ENCODE measurements at places on chromosomes 7 and 10. TPM values are rescaled to one million over a fixed set of nuclear protein-coding genes. Genes with fewer than 3 reads are reported as not detected.

DNA sequence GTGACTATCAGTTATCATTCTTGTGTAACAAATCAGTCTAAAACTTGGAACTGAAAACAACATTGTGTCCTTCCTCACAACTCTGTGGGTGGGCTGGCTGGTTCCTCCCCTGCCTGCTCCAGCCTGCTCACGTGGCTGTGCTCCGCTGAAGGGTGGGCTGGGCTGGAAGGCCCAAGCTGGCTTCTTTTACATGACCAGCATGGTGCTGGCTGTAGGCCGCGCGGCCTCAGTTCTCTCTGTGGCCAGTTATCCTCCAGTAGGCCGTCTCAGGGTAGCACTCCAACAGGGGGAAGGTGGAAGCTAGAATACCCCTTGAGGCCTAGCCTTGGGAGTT is 11.3 kb downstream of the ADAMTS14 start:
- no peaks in the 10 kb centered on the region for H3K36me3 ChIP-seq
- H3K27me3 ChIP-seq, result no peaks in the 10 kb centered on the region
- no peak for DNase-seq
- no peak overlapping the region for H3K27ac ChIP-seq
- H3K4me1 ChIP-seq, result peaks cover 25% of the 10 kb centered on the region
- no peak overlapping the region for H3K4me3 ChIP-seq

Gene UNCX
- not detected for total RNA-seq

DNA sequence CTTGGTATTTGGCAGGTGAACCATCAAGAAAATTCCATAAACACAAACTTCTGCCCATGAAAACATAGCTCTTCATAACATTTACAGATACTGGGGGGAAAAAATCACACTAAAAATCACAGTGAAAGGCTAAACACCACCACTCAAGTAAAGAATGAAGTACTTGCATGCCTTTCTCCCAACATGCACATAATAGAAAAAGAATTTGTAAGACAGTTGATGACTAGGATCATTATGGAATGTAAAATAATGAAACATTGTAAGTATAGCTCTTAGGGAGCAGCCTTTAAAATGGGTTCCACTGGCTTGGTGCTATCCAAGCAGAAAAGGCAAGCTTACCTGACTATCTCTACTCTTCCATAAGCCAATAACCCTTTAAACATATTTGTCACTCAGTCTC is 299.9 kb upstream of the LRRN3 start:
- no peak overlapping the region for H3K27ac ChIP-seq
- H3K4me1 ChIP-seq, result peaks cover 3% of the 10 kb centered on the region
- no peaks in the 10 kb centered on the region for H3K36me3 ChIP-seq
- H3K27me3 ChIP-seq, result no peaks in the 10 kb centered on the region
- no peak overlapping the region for H3K4me3 ChIP-seq

Gene EGR2
- total RNA-seq, result 5.4 TPM

DNA sequence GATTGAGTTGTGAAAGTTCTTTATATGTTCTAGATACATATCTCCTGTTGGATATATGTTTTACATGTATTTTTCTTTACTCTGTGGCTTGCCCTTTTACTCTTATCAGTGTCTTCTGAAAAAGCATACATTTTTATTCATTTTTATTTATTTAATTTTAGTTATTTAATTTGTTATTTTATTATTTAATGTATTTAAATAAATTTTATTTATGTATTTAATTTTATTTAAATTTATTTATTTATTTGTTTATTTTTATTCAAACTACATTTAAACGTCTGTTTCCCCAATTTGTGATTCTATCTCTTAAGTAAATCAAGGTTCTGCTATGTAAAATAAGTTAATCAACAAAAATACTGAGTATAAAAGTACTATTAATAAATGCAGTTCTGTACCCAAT is 279.1 kb upstream of the AKR1E2 start:
- no peaks in the 10 kb centered on the region for H3K27me3 ChIP-seq
- no peaks in the 10 kb centered on the region for H3K36me3 ChIP-seq
- peaks cover 10% of the 10 kb centered on the region for H3K4me1 ChIP-seq
- peak overlapping the region; percentile 73 for H3K27ac ChIP-seq

DNA sequence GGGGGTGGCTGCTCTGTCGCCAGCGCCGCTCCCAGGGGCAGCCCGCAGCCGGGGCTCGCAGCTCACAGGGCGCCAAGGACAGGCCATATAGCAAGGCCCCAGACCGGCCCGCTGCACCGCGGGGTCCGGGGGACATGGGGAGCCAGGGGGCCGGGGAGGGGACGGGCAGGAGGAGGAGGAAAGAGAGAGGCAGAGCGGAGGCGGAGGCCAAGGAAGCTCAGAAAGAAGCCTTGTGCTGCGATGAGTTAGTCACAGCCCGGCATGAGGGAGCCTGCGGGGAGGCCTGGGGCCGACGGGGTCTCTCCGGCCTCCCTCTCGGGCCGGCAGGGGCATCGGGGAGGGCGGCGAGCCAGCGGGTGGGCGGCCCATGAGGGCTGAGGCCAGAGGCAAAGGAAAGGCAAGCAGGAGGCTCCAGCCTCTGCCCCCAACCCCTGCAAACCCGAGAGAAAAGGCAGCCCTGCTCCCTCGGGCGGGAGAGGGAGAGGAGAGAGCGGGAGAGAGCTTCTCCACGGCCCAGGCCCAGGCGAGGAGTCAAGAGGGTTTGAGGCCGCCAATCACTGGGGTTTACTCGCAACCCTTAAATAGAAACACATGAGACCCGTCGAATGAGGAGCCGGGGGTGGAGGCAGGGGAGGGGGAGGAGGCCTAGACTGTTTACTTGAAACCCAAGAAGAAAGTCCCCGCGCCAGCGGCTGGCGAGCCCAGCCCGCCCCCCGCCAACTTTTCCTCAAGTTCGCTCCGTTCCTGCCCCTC is 167.9 kb downstream of the NEURL1 start:
- H3K36me3 ChIP-seq, result peaks cover 20% of the 10 kb centered on the region
- no peaks in the 10 kb centered on the region for H3K27me3 ChIP-seq
- H3K4me3 ChIP-seq, result peak overlapping the region; percentile 84
- peak overlapping the region; percentile 92 for H3K27ac ChIP-seq
- peaks cover 43% of the 10 kb centered on the region for H3K4me1 ChIP-seq

- H3K36me3 ChIP-seq, result peaks cover 2% of the 10 kb centered on the region
- peak overlapping the region; percentile 69 for H3K27ac ChIP-seq
- H3K4me1 ChIP-seq, result peaks cover 97% of the 10 kb centered on the region
- H3K4me3 ChIP-seq, result peak overlapping the region; percentile 8
These were observed 5.7 kb downstream of the TNS3 start for GRCh38 chr7:47576031-47576865.

GRCh38 chr10:113576852-113577251 is 24.0 kb downstream of the HABP2 start:
- DNase-seq, result no peak
- H3K4me3 ChIP-seq, result no peak overlapping the region
- H3K27ac ChIP-seq, result no peak overlapping the region
- no peaks in the 10 kb centered on the region for H3K36me3 ChIP-seq

GRCh38 chr7:115299397-115300037 is 377.6 kb downstream of the MDFIC start:
- no peak overlapping the region for H3K4me3 ChIP-seq
- no peak overlapping the region for H3K27ac ChIP-seq
- no peaks in the 10 kb centered on the region for H3K27me3 ChIP-seq
- H3K4me1 ChIP-seq, result peaks cover 11% of the 10 kb centered on the region
- no peaks in the 10 kb centered on the region for H3K36me3 ChIP-seq
- no peak for DNase-seq

DNA sequence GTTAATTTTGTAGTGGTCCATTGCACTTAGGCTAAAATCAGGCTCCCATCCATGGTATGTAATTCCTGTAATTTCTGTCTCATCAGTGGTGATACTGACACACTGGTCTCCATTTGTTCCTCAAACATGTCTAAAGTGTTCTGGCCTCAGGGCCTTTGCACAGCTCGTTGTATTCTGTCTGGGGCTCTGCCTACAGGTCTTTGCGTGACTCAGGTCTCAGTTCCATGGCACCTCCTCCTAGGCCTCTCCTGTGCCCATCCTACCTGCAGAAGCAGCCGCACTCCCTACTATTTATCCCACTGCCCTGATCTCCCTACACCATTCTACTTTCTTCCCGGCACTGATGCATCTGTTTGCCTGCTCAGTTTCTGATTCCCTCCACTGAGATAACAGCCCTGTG is 173.8 kb downstream of the ITGA8 start:
- peaks cover 2% of the 10 kb centered on the region for H3K4me1 ChIP-seq
- H3K27me3 ChIP-seq, result no peaks in the 10 kb centered on the region
- DNase-seq, result no peak
- no peak overlapping the region for H3K27ac ChIP-seq

DNA sequence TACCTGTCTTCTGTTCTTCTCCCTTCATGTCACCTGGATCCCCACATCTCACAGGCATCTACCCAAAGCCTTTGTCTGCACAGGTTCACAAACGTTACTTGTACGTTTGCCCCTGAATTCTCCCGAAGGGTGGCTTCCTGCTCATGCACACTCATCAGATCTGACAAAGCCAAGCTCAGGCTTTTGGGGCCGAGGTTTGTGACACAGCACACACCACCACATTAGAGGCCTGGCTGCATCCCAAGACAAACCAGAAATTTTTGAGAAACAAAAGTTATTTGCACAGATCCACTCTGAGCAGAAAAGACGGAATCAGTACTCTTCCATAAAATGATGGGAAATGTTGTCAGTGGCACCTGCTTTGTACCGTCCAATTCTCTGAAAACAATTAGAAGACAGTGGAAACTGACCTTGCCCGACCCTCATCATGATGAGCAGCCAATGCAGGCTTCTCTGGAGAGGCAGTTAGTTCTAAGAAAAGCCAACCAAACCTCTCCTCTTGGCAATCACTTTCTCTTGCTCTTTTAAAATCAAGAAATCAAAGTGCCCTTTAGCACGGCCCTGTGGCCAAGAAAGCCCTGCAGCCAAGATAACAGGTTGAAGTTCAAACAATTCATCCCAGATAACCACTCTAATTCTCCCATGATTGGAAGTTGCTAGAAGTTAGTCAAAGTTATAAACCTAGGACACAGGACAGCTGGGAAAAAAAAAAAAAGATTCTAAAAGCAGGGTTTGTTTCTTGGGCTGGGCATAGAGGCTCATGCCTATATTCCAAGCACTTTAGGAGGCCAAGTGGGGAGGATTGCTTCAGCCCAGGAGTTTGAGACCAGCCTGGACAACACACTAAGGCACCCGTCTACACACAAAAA is 13.6 kb upstream of the SVIL start:
- peaks cover 84% of the 10 kb centered on the region for H3K4me1 ChIP-seq
- H3K36me3 ChIP-seq, result peaks cover 40% of the 10 kb centered on the region
- DNase-seq, result no peak
- H3K27me3 ChIP-seq, result no peaks in the 10 kb centered on the region

Gene IKZF1
- not detected for total RNA-seq

Gene CFTR
- not detected for total RNA-seq

Gene MRM2
- 18.9 TPM for total RNA-seq

Gene AGR3
- total RNA-seq, result not detected

GRCh38 chr10:125475815-125476214 is 207.1 kb downstream of the TEX36 start:
- no peak overlapping the region for H3K27ac ChIP-seq
- no peak for DNase-seq
- peaks cover 9% of the 10 kb centered on the region for H3K27me3 ChIP-seq
- no peaks in the 10 kb centered on the region for H3K36me3 ChIP-seq

DNA sequence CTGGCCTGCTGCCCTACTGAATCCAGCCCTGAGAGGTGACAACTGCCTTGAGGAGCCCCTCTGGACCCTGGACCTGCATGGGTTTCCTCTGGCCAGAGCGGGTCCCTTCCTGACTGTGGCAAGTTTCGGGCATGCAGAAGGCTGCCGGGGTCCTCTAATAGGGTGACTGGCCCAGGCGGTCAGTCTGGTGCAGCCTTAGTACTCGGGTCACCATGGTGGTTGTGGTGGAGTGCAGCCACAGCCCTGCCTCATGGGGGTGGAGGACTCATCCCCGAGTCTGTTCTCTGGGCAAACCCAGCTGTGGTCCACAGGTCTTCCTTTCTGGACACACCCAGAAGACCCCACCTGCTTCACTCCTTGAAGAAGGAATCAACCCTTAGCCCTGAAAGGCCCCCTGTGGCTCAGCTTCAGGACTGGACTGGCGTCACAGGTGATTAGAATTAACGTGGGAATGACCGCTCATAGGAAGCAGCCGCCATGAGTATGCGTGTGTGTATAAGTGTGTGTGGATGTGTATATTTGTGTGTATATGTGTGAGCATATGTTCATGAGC is 28.7 kb downstream of the RAMP3 start:
- H3K4me3 ChIP-seq, result no peak overlapping the region
- H3K36me3 ChIP-seq, result no peaks in the 10 kb centered on the region
- H3K4me1 ChIP-seq, result no peaks in the 10 kb centered on the region
- peaks cover 11% of the 10 kb centered on the region for H3K27me3 ChIP-seq

DNA sequence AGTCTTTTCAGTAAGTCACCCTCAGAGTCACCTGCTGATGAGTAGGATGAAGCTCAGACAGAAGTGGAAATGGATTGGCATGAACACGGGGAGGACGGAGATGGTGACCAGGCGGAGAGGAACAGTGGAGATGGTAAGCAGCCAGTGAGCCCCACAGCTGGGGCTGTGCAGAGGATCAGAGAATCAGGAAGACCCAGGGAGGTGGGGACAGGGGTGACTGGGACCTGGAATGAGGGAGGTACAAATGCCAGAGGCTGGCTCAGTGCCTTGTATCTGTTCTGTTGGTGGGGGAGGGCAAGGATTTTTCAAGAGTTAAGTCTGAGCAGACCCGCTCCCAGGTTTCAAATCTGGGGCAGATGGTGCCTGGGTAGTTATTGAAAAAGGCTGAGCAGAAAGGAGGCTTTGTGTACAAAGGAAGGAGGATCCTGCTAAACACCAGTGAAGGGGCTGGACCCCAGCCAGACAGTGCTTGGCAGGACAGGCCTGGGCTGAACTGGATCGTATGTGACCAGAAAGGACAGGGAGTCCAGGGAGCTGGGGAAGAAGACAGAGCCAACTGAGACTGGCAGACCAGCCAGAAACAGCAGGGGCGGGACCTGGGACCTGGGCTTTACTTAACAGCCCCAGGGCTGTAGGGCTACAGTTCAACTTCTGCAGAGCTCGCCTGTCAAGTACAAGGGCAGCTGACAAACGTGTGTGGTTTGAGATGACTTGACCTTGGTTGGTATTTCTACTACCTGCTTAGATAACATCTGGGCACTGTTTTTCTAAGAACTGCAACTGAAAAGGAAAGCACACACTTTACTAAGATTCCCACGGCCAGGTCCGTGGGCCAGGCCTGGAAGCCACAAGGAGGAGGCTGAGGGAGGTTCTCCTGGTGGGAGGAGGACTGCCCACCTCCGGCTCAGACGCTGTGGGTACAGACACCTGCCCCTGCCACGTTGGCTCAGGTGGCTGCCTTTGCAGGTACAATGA is 13.2 kb upstream of the FRMPD2 start:
- no peak for DNase-seq
- no peak overlapping the region for H3K27ac ChIP-seq
- H3K4me3 ChIP-seq, result no peak overlapping the region
- peaks cover 2% of the 10 kb centered on the region for H3K4me1 ChIP-seq
- peaks cover 14% of the 10 kb centered on the region for H3K27me3 ChIP-seq

DNA sequence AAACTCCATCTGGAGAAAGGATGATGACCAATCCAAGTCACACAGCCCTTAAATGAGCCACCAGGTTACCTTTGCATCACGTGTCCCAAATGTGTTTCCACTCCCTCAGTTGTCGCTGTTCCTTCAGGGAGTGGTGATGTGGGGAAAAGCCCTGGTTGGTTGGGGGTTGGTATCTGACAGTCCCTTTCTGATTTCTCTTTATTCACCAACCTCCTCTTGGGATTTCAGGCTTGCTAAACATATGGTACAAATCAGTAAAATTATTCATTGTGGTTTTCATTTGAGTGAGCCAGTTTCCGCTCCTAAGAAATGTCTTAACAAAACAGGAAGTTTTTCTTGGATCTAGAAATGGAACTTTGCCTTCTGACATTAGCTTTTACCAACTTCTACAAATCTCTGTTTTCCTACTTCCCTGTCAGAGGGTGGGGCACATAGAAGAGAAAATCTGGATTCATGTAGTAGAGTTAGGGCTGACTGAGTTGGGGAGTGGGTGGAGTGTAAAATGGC is 40.0 kb upstream of the KMT2E start:
- H3K27me3 ChIP-seq, result no peaks in the 10 kb centered on the region
- H3K36me3 ChIP-seq, result no peaks in the 10 kb centered on the region
- H3K4me1 ChIP-seq, result peaks cover 41% of the 10 kb centered on the region
- peak overlapping the region; percentile 44 for H3K4me3 ChIP-seq
- DNase-seq, result no peak
- H3K27ac ChIP-seq, result peak overlapping the region; percentile 93

Gene PRF1
- total RNA-seq, result not detected
